ENCODE measurements at places on chromosomes 13 and 19. TPM values are rescaled to one million over a fixed set of nuclear protein-coding genes. Genes with fewer than 3 reads are reported as not detected.
A peak's percentile ranks its signal among the peaks of the same experiment; 100 is the strongest.

GRCh38 chr19:38850436-38850975 lies 720 bp upstream of the HNRNPL start:
- no peaks in the 10 kb centered on the region for H3K27me3 ChIP-seq
- DNase-seq, result peak; percentile 100
- H3K4me1 ChIP-seq, result peaks cover 24% of the 10 kb centered on the region

DNA sequence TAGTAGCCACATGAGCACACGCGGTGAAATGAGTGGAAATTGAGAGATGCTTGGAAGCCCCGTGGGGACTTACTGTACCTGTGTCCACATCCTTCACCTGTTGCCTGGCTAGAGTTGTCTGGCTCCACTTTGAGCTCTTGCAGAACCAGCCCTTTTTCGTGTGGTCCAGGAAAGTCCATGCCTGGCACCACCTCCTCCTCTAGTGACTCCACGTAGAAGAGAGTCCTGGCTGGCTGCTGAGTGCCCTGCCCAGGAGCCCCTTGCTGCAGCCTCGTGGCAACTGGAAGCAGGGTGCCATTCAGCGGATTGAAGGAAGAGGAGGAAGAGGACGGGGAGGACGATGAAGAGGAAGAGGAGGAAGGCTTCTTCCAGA lies 515 bp upstream of the ATXN8OS start:
- no peaks in the 10 kb centered on the region for H3K36me3 ChIP-seq
- no peaks in the 10 kb centered on the region for H3K4me1 ChIP-seq
- H3K27ac ChIP-seq, result no peak overlapping the region
- DNase-seq, result no peak

DNA sequence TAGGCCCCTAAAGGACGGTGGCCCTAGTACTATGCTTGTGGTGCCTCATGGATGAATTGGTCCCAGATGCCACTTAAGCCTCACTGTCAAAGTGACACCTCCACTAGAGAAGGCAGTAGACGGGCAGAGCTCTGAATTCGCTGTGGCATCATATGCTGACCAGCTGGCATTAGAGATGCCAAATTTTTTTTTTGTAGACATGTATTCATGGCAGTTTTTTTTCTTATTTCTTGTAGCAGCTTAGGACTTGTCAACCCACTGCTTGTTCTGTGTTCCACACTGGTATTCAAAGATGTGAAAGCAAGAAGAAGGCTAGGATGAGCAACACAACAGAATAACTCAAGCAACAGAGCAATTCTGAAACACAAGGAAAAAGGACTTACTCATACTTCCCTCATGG lies 212.5 kb downstream of the DLEU7 start:
- H3K27ac ChIP-seq, result no peak overlapping the region
- no peaks in the 10 kb centered on the region for H3K27me3 ChIP-seq
- H3K4me1 ChIP-seq, result peaks cover 5% of the 10 kb centered on the region
- DNase-seq, result no peak

DNA sequence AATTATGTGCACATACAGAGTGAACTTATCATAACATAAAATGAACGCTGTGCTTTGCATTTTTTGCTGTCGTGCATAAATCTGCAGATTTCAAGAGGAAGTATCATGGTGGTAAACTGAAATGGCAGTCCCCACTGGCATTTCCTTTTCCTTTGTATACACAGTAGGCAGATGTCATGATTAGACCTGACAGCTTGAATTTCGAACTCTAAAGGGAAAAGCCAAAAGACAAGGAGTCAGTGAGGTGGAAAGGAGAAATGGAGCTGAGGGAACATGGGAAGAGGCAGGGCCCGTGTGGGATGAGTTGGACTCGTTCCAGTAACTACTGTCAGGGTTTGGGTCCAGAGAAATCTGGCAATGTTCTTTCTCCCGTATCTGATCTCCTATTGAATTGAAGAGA lies 454.1 kb upstream of the SGCG start:
- H3K4me3 ChIP-seq, result no peak overlapping the region
- DNase-seq, result no peak
- H3K4me1 ChIP-seq, result no peaks in the 10 kb centered on the region
- no peak overlapping the region for H3K27ac ChIP-seq

DNA sequence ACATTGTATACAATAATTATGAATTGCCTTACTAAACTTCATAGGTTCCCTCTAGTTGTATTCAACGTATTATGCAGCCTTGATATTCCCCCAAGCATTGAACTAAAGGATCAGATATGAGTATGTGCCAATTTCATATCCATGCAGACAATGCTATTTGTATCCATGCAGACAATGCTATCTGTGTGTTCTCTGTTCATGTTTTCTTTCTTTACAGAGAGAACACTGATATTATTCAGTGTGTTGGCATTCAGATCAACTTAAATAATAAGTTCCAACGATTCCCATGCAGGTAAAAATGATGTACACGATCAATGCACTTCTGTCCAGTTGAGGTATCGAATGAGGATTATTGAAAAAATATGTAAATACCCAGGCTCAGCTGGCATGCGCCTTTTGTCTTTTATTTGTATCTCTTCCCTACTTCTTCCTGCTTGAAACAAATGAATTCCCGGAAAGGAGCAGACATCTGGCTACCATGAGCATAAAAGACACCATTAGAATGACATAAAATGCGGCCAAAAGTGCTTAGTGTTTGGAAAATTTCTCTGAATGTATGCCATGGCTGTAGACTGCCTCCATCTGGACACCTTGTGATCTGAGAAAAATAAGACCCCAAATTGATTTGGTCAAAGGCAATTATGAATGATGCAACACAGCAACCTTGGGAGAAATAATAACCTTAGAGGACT lies 731.5 kb downstream of the SLITRK1 start:
- DNase-seq, result no peak
- no peak overlapping the region for H3K27ac ChIP-seq
- H3K27me3 ChIP-seq, result no peaks in the 10 kb centered on the region
- H3K4me1 ChIP-seq, result no peaks in the 10 kb centered on the region
- H3K36me3 ChIP-seq, result no peaks in the 10 kb centered on the region

Gene ZNF208
- total RNA-seq, result 1.3 TPM

Gene MEIS3
- 6.1 TPM for total RNA-seq
